ENCODE measurements at places on chromosomes 5 and 9. TPM values are rescaled to one million over a fixed set of nuclear protein-coding genes. Genes with fewer than 3 reads are reported as not detected.

CETN3 gene
- total RNA-seq = 24.8 TPM

GRCh38 chr5:151676719-151677118 is 10.0 kb downstream of the SPARC start:
- no peak overlapping the region for H3K4me3 ChIP-seq
- peaks cover 11% of the 10 kb centered on the region for H3K4me1 ChIP-seq
- no peaks in the 10 kb centered on the region for H3K27me3 ChIP-seq
- no peak for DNase-seq
- H3K36me3 ChIP-seq = no peaks in the 10 kb centered on the region

GRCh38 chr5:150289551-150290390 is at the start of gene CAMK2A:
CAMK2A (minus strand) TSS chr5:150289773; CDS start chr5:150289625, 148 bp downstream.
- peaks cover 13% of the 10 kb centered on the region for H3K36me3 ChIP-seq
- DNase-seq = no peak
- no peak within 1 kb of the TSS for H3K4me3 ChIP-seq

- no peak overlapping the region for H3K27ac ChIP-seq
- H3K36me3 ChIP-seq = no peaks in the 10 kb centered on the region
- H3K27me3 ChIP-seq = peaks cover 10% of the 10 kb centered on the region
- no peaks in the 10 kb centered on the region for H3K4me1 ChIP-seq
- DNase-seq = no peak
- no peak overlapping the region for H3K4me3 ChIP-seq
Measured at GRCh38 chr9:9112001-9112720, 1312.6 kb upstream of the DMAC1 start.

DNA sequence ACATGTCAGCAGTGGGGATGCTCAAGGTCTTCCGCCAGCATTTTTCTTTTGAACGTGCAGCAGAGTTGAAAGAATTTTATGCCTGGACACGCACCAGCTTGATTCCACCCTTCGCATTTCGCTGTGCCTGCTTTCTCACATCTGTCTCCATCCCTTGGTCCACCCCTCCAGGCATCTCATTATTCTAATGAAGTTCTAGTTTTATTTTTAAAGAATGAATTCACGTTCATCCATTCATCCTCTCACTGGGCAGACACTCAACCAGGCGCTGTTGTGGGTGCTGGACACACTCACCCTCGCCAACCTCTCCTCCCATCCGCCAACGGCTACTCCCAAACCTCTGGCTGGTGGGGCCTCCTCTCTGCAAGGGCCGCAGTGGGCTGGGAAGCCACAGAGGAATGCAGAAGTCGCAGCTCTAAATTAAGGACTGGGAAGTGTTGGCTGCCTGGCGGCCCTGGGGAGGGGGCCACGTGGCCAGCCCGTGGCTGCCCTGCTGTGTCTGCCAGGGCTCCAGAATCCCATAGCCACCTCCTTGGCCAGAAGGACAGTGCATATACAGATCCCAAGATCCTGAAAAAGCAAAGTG is 6.7 kb downstream of the SUSD3 start:
- H3K27ac ChIP-seq = no peak overlapping the region
- no peaks in the 10 kb centered on the region for H3K27me3 ChIP-seq
- DNase-seq = no peak
- H3K4me1 ChIP-seq = peaks cover 9% of the 10 kb centered on the region
- H3K4me3 ChIP-seq = no peak overlapping the region

DNA sequence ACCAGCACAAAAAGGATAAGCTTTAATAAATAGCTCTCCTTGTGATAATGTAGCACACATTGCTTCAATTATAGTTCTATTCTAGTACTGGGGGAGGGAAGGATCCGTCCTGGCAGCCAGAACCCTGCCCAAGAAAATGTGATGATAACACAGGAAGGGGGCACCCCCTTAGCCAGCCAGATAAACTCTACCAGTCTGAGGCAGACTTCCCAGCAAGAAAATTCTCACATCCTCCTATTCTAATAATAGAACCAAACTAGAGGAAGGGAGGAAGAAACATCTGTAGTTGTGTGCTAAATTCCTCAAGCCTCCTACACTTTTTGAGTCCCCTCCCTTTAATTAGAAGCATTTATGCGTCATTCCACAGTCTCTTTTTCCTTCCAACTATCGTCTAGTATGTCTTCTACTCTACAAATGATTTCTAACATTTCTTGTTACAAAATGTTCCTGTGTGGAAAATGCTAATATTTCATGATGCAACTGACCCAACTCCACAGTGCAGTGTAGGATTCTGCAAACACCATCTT is 261.0 kb downstream of the SEMA5A start:
- no peaks in the 10 kb centered on the region for H3K4me1 ChIP-seq
- H3K36me3 ChIP-seq = no peaks in the 10 kb centered on the region
- H3K4me3 ChIP-seq = no peak overlapping the region

LRRC14B gene
- total RNA-seq = not detected

SOHLH1 gene
- not detected for total RNA-seq

GRCh38 chr5:166111021-166111420 is 2180.4 kb upstream of the WWC1 start:
- DNase-seq = no peak
- no peaks in the 10 kb centered on the region for H3K4me1 ChIP-seq
- H3K36me3 ChIP-seq = no peaks in the 10 kb centered on the region
- H3K4me3 ChIP-seq = no peak overlapping the region
- no peak overlapping the region for H3K27ac ChIP-seq
- H3K27me3 ChIP-seq = no peaks in the 10 kb centered on the region

GRCh38 chr5:169637085-169637548 is at the start of gene DOCK2:
DOCK2 (plus strand) TSS chr5:169637275; CDS start chr5:169637327, 52 bp downstream.
- DNase-seq = no peak
- H3K27me3 ChIP-seq = no peaks in the 10 kb centered on the region
- H3K4me3 ChIP-seq = no peak within 1 kb of the TSS
- no peak within 1 kb of the TSS for H3K27ac ChIP-seq
- no peaks in the 10 kb centered on the region for H3K36me3 ChIP-seq

APBA1 gene
- total RNA-seq = 0.07 TPM

- peak; percentile 99 for DNase-seq
- H3K4me1 ChIP-seq = peaks cover 49% of the 10 kb centered on the region
- no peaks in the 10 kb centered on the region for H3K36me3 ChIP-seq
- H3K4me3 ChIP-seq = peak overlapping the region; percentile 55
Measured at GRCh38 chr5:82356808-82357671, 78.9 kb upstream of the RPS23 start.

- H3K4me1 ChIP-seq = peaks cover 14% of the 10 kb centered on the region
- H3K27ac ChIP-seq = no peak overlapping the region
- no peak overlapping the region for H3K4me3 ChIP-seq
- peaks cover 82% of the 10 kb centered on the region for H3K36me3 ChIP-seq
- no peak for DNase-seq
- H3K27me3 ChIP-seq = no peaks in the 10 kb centered on the region
Measured at GRCh38 chr5:131386779-131387178, 122.9 kb downstream of the CDC42SE2 start.

DNA sequence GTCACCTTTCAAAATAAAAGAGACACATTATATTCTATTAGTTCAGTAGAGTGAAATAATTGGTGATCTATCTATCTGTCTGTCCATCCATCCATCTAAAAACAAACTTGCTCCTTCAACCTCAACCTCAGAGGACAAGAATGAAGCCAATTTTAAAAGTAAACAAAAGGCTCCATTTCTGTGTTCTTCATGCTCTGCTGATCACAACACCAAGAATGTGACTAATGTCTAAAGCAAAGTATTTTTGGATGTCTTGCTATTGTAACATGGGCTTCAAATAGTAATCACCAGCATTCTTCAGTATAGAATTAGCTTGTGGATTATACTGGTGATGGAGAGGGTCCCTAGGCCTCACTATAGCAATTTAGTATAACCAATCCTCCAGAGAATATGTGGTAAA is 1304.4 kb downstream of the MAT2B start:
- H3K27ac ChIP-seq = no peak overlapping the region
- no peaks in the 10 kb centered on the region for H3K36me3 ChIP-seq
- H3K4me1 ChIP-seq = no peaks in the 10 kb centered on the region
